ENCODE measurements at places on chromosomes 13 and 19.

DNA sequence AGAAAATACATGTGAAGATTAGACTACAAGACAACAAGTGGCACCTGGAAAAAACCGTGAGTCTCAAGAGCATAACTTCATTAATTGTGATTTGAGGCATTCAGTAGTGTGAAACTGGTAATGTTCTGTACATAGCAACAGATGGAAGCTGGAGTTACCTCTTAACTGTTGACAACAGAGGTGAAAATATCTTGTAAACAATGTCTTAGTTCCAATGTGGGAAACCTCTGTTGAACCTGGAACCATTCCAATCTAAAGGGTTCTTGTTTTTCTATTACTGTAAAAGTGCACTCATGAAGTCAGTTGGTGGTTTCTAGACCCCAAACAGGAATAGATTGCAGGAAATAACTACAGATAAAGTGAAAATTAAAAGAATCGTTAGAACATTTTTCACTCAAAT is 728.4 kb downstream of the SLITRK1 start:
- no peak for DNase-seq

DNA sequence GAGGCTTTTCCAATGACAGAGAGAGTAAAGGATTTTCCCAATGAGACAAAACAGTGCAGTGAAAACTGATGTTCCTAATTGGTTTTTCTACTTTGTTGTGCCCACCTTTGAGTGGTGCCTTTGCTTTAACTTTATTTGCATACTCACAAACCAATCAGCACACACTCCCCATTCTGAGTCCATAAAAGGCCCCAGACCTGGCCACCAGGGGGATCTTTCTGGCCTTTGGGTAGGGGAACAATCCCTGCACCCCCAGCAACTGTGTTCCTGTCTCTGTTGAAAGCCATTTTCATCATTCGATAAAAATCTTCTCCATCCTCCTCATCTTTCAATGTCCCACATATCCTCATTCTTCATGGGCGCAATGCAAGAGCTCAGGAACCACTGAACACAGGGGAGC is 252.8 kb downstream of the B3GLCT start:
- no peak for DNase-seq

DNA sequence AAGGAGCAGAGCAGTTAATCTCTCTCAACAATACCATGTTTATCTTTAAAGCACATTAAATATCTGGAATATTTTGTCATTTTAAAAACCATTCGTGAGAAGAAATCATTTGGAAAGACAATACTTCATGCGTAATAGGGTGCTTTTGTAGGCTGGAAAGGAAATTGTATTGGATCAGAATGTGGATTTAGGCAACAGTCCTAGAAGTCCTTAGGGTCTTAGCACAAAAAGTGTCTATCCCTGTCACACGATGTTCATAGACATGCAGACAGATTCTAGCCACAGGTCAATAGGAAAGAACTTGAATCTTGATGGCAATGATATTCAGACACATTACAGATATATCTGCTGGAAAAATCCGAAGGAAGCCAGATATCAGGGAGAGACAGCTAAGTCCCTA is 156.0 kb downstream of the KCTD12 start:
- DNase-seq: no peak

DNA sequence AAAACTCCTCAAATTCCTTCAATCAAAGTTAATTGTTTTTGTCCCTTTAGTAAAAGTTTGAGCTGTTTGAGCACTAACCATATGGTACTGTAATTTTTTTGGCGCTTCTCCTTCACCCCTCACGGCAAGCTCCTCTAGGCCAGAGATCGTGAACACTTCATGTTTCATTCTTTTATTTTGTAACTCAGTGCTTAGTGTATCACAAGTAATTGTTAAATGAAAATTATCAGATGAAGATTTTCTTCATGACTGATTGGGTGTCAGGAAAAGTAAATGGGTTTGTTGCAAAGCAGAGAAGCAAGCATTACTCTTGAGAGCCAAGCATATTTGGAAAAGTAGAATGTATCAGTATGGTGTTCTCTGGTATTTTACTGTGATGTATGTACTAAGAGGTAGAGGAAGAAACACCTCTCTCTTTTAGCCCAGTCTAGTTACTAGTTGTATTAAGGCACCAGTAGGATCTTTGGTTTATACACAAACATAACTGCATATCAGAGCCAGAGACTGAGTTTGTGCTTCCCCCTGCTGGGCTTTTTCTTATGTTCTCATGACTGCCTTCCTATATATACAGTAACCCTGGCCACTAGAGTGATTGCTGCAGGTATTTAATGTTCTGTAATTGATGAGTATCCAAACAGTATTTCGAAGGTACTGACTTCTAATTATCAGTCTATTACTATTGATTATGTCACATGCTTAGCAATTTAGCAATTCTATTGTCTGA is 202.3 kb upstream of the KLHL1 start:
- peak; percentile 18 for DNase-seq

GRCh38 chr19:27972291-27973040 is 1240.5 kb downstream of the UQCRFS1 start:
- DNase-seq: no peak

DNA sequence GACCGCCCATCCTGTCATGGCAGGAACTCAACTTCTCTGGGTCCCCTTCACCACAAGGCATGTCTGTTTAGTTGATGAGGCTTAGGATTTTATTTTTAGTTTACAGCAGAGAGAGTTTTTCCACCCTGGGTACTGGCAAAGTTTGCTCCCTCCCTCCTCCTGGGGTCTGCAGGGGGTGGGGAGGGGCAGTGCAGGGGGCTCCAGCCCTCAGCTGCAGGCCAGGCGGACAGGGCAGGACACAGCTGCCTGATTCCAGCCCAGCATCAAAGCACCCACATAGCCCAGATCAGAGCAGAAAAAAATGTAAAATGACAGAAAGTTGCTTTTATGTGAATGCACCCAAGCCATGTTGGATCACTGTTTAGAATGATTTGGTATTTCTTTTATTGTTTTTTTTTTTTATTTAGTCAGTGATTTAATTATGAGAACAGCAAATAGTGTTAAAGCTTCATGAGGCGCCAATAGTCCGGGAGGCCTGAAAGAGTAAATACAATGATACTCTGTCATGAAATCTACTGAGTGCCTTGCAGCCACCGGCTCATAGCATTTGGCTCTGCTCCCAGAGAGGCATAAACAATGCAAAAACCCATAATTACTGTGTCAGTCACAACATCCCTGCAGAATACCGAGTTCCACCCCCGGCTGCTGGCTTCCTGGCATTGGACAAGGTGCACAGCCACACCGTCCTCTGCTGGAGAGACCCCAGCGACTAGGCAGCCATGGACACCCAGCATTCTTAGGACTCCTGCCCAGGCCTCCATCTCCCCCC is 923.5 kb downstream of the UQCRFS1 start:
- no peak for DNase-seq

GRCh38 chr13:110350049-110350448 is 43.0 kb downstream of the COL4A2 start:
- no peak for DNase-seq

DNA sequence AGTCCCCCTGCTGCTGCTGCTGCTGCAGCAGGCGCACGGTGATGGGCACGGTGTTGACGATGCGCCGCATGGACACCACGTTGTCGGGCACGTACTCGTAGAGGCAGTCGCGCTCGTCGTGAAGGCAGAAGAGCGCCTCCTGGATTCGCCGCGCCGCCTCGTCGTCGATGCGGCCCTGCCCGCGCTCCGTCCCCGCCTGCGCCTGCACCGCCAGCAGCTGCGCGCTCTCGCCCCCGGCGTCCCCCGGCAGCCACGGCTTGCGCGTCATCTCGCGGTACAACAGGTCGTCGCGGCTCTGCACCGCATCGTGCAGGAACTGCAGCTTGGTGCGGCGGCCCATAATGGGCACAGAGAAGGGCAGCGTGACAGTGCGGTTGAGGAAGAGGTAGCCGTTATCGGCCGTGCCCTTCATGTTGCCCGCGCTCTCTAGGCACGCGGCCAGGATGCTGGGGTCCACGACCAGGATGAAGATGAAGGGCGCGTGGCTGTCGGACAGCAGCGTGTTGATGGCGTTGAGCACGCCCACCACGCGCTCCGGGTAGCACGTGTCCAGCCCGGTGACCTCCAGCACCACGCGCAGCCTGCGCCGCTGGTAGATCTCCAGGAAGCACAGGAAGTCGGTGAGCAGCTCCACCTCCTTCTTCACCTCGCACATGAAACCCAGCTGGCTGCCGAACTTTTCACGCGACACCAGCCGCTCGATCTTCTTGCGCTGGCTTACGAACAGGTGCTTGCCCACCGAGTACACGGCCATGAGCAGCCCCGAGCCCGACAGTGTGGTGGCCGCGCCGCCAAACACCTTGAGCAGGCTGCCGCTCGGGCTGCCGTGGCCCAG is 8.1 kb downstream of the NKPD1 start:
- no peak for DNase-seq

DNA sequence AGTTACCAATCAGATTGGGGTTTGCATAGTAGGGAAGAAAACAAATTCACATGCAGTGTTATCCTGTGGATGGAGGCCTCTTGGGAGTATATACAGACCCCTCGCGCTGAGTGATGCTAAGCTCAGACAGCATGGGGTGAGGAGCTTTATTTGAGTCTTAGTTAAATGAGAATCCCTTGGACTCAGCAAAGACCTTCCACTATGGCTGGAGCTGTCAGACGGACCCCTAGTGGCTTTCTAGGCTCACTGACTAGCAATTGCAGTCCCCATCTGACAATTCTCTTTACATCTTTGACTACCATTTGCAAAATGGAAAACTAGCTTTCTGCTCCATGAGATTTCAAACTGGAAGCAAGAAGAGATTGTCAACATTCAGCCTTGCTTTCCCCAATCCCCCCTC is 90.4 kb downstream of the STOML3 start:
- DNase-seq: no peak

GRCh38 chr19:56538761-56539263 is at the start of gene ZFP28:
Gene ZFP28 (plus strand): TSS chr19:56538948. CDS start chr19:56539019, 71 bp downstream.
- DNase-seq: no peak

GRCh38 chr19:13492128-13492527 is 14.2 kb downstream of the CACNA1A start:
- DNase-seq: no peak

- no peak for DNase-seq
These were observed at the start of gene GPR42 for GRCh38 chr19:35370722-35371121. Gene GPR42 (plus strand): TSS chr19:35371068. CDS start chr19:35371360, 292 bp downstream.

- peak; percentile 99 for DNase-seq
These were observed 686 bp downstream of the SETDB2 start for GRCh38 chr13:49444524-49445395.

DNA sequence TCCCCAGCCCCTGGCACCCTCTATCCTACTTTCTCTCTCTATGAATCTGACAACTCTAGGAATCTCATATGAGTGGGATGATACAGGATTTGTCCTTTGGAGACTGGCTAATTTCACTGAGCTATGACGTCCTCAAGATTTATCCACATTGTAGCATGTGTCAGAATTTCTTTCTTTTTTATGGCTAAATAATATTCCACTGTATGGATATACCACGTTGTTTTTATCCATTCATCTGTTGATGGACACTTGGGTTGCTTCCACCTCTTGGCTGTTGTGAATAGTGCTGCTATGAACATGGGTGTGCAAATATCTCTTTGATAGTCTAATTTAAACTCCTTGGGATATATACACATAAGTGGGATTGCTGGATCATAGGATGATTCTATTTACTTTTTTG is 24.0 kb upstream of the INSR start:
- no peak for DNase-seq

DNA sequence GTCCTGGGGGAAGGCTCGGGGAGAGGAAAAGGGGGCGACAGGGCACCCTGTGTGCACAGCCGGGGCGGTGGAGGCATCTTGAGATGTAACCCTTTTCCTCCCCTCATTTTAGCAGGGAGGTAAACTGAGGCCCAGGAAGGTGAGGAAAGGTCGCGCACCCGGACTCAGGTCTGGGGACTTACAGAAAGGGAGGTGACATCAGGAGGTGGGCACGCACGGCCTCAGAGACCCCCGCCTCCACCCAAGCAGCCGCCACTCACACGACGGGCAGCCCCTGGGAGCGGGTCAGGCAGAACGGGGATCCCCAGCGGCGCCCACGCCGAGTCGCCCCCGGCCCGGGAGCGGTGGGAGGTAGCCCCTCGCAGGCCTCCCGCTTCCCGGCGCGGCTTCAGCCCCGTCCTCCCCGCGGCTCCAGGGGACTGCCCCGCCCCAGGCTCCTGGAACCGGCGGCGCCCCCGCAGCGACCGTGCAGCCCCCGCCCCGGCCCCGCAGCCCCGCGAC is 477 bp downstream of the PIP5K1C start:
- DNase-seq: no peak

DNA sequence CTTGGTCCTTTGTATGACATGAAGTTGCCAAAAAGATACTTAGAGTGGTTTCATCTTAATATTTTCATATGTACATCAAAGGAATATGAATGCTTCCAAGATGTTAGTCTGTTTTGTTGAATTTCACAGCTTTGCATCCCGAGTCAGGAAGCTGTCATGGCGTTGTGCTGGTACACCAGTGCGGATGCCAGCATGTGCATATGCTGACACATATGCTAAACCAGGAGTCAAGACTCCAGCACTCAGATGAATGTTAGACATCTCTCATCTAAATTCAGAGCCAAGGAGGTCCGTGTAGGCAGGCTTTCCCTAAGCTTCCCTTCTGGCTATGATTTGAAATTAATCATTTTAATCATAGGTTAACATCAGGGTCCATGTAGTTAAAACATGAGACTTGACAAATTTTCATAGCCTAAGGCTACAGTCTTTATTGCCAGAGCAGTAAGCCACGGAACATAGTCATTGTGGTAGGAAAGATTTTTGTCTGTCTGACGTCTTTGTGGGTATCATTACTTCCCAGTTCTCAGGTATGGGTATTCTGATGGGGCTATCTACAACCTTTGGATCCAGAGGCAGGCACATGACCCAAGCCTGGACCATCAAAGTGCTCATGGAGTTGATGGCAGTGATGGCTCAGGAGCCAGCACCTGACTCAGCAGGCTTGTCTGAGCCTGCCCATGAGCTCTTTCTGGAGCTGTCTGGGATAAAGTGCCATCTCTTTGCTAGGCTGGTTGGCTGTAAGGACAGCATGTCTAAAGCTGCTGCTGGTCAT is 246.1 kb downstream of the KCNRG start:
- DNase-seq: no peak

GRCh38 chr13:111422348-111422747 is 101.9 kb downstream of the TEX29 start:
- DNase-seq: no peak

DNA sequence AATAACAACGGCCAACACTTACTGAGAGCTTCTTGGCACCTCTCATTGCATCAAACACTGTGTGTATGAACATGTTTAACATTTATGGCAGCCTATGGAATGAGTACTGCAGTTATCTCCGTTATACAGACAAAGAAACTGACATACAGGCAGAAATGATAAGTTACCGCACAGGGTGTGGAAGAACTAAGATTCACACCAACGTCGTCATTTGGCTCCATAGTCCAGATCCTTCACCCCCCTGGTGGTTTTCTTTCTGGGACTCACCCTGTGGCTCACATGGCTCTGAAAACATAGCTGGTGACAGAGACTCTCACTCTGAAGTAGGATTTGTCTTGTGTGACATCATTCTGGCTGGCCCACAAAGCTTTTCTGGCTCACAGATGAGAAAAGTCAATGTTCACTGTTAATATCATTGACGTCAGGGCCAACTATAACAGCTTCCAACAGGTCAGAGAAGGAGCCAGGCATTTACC is 230.1 kb downstream of the DLEU7 start:
- no peak for DNase-seq

- DNase-seq: no peak
These were observed 929.4 kb downstream of the UQCRFS1 start for GRCh38 chr19:28283592-28283991.

GRCh38 chr13:46004491-46004890 is 48.1 kb downstream of the ZC3H13 start:
- DNase-seq: no peak

Measured in MV-4-11 (cell line).